Fibroblast of skin of back (primary cell): ENCODE measurements at places on chromosomes 2 and 18.

DNA sequence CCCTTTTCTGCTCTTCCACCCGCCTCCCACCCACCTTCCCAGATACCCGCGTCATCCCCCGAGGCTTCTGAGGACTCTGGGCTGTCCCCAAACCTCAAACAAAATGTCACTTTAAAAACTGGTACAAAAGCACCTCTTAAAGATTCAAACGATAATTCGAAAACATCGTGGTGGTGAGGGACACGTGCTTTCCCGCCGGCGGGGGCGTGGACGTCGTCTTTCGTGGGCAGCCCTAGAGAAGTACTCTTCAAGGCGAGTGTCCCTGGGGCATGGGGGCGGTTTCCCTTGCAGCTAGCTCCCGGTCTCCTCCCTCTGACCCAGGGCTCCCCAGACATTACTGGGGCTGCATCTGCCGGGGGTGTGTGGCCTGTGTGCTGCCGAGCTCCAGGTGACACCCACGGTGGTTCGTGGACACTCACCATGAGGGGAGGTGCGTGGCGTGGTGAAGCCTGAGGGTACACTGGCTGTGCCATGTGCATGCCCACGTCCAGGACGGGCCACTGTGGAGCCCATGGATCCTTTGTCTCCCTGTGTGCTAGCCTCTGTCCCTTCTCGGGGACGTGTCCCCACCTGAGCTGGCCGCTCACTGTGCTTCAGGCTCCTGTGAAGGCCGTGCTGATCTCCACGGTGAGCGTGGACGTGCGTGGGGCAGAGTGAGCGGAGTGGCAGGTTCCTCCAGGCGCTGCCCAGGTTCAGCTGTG, 117.8 kb downstream of the NFATC1 start:
- no peak for DNase-seq

DNA sequence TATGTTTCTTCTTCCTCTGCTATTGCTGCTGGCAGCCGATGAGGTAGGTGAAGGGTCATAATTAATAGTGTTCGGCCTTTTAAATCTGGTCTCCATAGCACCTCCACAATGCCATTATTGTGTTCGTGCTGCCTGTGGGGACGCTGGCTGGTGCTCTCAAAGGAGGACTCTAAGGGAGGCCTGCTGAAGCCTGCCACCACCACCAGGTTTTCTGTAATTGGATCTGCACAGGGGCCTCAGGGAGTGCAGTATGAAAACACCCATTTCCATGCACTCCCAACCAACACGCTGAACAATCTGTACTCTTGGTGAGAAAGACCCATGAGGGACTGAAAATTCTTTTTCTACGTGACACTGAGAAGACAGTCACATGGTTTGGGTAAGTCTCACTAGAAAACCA, 17.6 kb upstream of the CLIP4 start:
- DNase-seq, result no peak

DNA sequence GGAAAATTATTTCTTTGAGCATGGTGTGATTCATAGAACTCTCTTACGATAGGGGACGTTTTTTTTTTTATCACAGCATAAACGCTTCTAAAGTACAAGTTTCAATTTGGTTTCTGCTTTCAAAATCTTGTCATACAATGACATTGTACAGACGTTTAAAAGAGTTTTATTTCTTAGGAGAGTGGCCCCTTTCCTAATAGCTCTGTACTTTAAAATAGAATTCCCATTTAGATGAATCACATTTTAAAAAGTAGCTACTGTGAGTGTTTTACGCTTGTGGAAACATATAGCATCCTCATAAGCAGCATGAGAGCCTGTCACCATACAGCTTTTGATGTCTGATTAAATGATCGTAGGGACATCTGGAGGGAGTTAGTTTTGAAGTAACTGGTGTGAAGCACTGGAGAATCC, 510.9 kb downstream of the PARD3B start:
- DNase-seq, result peak; percentile 30

- DNase-seq, result no peak
These were observed 1080.7 kb upstream of the CHAC2 start for GRCh38 chr2:52686935-52687334.

DNA sequence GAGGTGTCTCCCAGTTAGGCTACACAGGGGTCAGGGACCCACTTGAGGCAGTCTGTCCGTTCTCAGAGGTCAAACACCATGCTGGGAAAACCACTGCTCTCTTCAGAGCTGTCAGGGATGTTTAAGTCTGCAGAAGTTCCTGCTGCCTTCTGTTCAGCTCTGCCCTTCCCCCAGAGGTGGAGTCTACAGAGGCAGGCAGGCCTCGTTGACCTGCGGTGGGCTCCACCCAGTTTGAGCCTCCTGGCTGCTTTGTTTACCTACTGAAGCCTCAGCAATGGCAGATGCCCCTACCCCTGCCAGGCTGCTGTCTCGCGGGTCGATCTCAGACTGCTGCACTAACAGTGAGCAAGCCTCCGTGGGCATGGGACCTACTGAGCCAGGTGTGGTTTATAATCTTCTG, 346.3 kb downstream of the CELF4 start:
- no peak for DNase-seq

- DNase-seq, result peak; percentile 47
These were observed 88.6 kb upstream of the BCL11A start for GRCh38 chr2:60641811-60642788.

- no peak for DNase-seq
These were observed 331.9 kb downstream of the LRRTM1 start for GRCh38 chr2:79972661-79973060.

- DNase-seq, result no peak
These were observed 404.6 kb upstream of the CWC22 start for GRCh38 chr2:180411661-180412060.

DNA sequence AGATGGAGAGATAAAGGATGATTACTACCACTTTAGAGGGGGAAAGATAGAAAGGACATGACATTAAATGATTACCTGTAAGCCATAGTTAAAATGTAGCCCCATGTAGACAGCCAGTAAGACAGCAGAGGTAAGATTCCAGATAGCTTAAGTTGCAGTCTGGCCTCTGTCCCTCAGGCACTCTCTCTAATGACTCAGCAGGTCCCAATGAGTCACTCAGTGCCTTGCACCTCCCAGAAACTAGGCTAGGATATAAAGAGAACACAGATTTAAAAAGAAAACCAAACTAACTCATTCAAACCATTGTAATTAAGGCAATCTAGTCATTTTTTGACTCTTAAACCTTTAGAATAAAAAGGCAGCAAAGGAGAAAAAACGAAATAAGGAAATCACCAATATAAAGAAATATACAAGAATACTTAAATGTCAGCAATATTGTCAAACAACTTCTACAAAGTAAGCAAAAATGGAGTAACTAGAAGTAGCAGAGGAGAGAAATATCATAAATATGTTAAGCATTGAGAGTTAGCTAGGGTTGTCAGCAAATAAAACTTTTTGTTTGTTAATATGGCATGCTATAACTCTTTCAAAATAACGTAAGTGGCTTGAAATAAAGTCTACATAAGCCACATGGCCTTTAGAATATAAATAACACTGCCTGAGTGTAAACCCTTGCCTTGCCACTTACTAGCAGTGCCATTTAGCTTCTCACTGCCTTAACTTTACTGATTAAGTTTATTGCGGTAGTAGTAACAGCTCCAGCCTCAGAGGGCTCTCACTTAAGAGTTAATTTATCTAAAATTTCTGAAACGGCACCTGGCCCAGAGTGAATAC, 48.5 kb downstream of the SOCS6 start:
- peak; percentile 92 for DNase-seq

GRCh38 chr2:118059919-118060478, 28.3 kb upstream of the INSIG2 start:
- peak; percentile 90 for DNase-seq

DNA sequence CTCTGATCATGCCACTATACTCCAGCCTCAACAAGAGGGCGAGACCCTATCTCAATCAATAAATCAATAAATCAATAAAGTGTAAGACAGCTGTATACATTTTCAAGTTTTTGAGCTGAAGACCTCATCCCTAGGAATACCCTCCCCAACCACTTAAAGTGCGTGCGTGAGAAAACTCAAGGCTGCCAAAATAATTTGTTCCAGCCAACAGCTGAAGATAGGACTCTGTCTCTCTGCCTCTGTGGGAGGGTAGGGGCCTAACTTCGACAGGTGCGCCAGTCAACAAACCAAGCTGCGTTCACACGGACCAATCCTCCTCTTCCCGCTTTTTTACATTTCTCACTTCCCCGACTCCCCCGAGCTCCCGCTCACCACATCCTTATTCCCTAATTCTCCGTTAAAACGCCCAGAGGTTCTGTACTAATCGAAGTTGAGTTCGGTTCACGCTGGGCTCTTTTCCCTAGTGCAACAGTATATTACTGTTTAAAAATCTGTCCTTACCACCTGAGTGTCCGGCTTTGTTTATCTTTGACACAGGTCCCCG, 618 bp downstream of the POLR2D start:
- peak; percentile 6 for DNase-seq

- no peak for DNase-seq
These were observed 72.7 kb downstream of the NEB start for GRCh38 chr2:151661625-151662024.

DNA sequence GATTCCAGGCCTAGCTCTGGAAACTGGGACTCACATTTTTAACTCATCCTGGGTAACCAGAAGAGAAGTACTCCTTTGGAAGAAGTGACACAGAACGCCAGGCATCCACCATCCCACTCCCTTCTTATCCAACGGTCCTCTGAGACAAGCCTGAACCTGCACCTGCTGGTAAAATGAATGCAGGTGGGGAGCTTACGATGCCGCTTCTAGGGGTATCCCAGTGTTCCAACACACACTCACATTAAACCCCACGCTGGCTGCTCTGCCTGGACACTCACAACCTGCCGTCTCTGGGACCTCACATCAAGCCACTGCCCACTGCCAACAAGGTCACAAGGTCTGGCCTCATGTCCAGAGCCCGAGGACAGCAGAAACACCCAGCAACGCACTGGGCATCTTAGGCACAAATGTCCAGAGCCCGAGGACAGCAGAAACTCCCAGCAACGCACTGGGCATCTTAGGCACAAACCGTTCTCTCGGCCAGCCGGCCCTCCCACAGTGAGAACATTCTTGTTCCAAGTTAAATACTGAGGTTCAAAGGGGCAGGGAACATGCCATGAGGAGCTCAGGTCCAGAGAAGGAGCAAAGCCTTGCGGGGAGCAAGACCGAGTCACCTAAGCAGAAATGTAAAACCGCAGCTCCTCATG, 9.9 kb downstream of the SLC66A2 start:
- DNase-seq, result no peak

DNA sequence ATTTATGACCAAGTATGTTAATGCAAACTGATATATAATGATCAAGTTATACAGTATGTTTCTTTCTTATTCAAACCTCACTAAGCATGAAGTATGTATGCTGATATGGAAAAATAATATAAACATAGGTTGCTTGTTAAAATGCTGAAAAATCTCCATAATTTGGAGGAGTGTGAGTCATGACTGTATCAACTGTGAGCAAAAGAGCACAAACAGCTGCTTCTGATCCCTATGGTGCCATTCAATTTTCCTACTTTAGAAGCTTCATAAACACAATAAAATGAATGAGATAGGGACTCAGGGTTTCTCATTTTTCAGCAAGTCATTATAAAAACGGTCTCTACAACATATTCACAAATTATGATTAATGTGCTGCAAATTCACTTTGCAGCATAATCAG, 129.9 kb upstream of the TFPI start:
- DNase-seq, result no peak

DNA sequence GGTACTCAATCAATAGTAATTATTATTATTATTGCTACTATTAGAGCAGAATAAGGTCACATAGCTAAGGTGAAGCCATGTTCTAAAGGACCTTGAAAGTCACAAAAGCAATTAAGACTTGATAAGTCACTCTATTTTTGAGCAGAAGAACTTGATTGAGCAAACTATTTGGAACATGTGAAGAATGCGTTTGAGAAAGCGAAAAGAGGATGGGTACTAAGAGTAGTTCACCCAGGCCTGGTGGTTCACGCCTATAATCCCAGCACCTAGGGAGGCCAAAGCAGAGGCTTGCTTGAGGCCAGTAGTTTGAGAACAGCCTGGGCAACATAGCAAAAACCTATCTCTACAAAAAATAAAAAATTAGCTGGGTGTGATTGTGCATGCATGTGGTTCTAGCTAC, 7.2 kb upstream of the RTN4 start:
- no peak for DNase-seq

GRCh38 chr2:10286216-10287037, 16.3 kb upstream of the HPCAL1 start:
- DNase-seq, result no peak

DNA sequence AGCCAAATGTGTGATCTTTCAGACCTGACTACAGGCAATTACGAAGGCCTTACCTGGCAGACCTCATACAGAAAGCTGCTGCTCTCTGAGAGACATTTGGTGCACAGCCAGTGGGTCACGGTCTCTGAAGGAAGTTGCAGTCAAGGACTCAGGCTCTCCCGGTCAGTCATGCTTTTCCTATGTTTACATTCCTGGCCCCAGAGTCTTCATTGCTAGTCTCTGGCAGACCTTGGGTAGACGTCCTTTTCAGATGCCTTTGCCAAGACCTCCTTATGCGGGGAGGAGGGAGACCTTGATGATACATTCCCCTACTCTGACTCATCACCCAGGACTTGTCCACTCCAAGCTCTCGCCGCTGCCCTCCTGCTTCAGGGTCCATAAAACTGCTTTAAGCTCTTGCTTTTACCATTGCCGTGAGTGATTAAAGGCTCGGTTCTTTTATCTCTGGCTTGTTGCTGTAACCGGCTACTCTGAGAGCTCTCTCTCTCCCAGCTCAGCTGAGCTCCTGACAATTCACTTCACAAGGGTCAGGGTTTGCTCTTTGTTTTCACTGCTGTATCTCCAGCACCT, 62.0 kb upstream of the SLC35F5 start:
- DNase-seq, result peak; percentile 95

DNA sequence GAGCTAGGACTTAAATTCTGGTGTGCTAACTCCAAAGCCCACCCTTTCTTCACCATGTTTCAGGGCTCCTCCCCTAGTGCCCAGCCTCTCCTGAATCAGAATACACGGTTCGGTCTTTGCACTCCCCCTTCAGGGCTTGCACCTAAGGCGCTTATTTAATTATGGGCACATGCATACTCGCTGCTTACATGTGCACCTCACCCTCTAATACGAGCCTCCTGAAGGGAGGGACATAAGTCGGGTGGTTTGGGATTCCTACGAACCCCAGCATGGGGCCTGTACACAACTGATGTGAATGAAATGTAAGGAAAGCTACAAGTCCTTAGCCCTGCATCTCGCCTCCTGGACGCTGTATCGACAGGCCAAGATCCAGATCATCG, 435 bp downstream of the IFT172 start:
- peak; percentile 11 for DNase-seq

- DNase-seq, result no peak
These were observed 28.7 kb downstream of the COPS9 start for GRCh38 chr2:240107477-240107796.

DNA sequence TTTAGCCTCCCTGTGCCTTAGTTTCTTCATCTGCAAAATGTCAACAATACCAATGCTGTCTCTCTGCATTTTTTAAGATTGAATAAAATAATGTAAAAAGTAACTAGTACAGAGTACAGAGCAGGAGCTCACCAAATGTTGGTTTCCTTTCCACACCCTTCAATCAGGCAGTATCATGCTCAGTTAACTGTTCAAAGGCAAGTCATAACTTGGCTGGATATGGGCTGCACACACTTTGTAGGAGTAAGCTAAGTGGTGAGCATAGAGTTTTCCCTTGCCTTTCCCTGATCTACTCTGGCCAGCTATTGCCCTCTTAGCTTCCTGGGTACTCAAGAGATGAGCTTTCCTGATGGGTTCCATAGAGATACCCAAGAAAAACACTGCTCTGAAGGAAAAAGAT, 77.9 kb downstream of the CYBRD1 start:
- DNase-seq, result no peak

- DNase-seq, result peak; percentile 44
These were observed 18.0 kb downstream of the MAL start for GRCh38 chr2:95043300-95044093.
